Fibroblast of skin of left biceps (primary cell): ENCODE measurements at places on chromosomes 3 and 15.

- no peak for DNase-seq
These were observed 19.0 kb upstream of the C15orf61 start for GRCh38 chr15:67501836-67502461.

- no peak for DNase-seq
These were observed 20.9 kb downstream of the NEK11 start for GRCh38 chr3:131047582-131047981.

DNA sequence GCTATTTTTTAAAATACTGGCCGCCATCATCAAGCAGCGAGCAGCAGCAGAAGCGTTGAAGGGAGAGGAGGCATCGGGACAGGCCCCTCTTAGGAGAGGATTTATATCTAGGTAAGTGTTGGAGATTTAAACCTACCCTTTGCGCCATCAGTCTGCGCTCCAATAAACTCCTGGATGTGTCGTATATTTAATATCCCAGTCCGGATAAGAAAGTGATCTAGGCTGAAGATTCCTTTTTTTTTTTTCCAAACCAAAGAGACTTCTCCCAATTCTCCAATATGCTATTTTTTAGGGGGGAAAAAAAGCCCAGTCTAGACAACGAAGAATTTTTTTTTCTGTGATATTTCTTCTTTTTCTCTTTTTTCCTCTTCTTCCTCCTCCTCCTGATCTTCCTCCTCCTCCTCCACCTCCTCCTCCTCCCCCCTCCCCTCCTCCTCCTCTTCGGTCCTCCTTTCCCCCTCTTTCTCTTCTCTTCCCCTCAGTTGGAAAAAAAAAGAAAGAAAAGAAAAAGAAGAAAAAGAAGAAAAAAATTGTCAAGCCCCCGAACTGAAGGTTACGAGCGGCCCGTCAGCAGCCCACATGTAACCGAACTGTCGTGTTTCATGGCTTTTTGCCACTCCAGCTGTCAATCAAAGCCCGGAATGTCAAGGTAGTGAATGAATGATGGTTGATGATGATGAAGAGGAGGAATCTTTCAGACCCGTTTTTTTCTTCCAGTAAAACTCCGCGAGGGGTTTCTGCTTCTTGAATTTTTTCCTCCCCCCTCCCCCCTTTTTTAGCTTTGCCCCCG, 835 bp downstream of the MEIS2 start:
- DNase-seq, result no peak

- no peak for DNase-seq
These were observed 53.9 kb upstream of the NEDD4 start for GRCh38 chr15:56047354-56047753.

GRCh38 chr15:74334127-74334526, 33.3 kb downstream of the CYP11A1 start:
- DNase-seq, result no peak

- no peak for DNase-seq
These were observed 79.4 kb downstream of the SNTN start for GRCh38 chr3:63731866-63732265.

DNA sequence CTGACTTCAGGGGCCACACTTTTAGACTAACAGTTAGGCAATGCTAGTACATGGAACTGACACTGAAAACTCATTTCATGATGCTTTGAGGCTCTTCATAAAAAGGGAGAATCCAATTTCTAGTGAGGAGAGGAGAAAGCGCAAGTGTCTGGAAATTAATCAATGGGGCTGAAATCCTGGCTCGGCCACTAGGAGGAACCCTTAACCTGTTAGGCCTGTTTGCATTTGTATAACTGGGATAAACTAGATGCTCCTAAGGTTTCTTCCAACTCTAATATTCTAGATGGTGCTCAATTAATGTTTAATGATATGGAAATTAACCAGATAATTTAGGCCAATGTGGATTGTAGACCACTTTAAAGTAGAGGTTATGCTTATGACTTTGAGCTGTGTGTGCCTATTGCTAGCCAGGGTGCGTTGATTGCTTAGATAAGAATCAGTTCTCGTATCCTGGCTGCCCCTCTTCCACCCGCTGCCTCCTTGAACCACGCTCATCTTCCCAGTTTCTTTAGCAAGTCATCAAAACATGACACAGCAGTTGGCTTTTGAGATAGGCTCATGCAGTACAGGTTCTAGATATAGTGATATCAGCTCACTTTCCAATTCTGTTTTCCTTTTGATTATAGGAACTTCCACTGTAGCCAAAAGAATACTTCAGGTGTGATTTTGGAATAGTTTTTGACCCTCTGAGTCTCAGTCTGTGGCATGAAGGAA, 16.8 kb upstream of the CRBN start:
- no peak for DNase-seq
